ENCODE measurements at places on chromosomes 13 and 19. TPM values are rescaled to one million over a fixed set of nuclear protein-coding genes. Genes with fewer than 3 reads are reported as not detected.
A peak's percentile ranks its signal among the peaks of the same experiment; 100 is the strongest.

The ZNF135 gene
- total RNA-seq = 3.9 TPM

The NEK5 gene
- total RNA-seq = 0.23 TPM

The CD320 gene
- total RNA-seq = 20.7 TPM

The MRPL4 gene
- 70.2 TPM for total RNA-seq

The CACNG8 gene
- 0.10 TPM for total RNA-seq

The TUBB4A gene
- total RNA-seq = 0.45 TPM

The LGALS7B gene
- total RNA-seq = not detected

The MEF2B gene
- total RNA-seq = not detected

The NOVA2 gene
- 6.4 TPM for total RNA-seq

The SLC39A3 gene
- 24.1 TPM for total RNA-seq

DNA sequence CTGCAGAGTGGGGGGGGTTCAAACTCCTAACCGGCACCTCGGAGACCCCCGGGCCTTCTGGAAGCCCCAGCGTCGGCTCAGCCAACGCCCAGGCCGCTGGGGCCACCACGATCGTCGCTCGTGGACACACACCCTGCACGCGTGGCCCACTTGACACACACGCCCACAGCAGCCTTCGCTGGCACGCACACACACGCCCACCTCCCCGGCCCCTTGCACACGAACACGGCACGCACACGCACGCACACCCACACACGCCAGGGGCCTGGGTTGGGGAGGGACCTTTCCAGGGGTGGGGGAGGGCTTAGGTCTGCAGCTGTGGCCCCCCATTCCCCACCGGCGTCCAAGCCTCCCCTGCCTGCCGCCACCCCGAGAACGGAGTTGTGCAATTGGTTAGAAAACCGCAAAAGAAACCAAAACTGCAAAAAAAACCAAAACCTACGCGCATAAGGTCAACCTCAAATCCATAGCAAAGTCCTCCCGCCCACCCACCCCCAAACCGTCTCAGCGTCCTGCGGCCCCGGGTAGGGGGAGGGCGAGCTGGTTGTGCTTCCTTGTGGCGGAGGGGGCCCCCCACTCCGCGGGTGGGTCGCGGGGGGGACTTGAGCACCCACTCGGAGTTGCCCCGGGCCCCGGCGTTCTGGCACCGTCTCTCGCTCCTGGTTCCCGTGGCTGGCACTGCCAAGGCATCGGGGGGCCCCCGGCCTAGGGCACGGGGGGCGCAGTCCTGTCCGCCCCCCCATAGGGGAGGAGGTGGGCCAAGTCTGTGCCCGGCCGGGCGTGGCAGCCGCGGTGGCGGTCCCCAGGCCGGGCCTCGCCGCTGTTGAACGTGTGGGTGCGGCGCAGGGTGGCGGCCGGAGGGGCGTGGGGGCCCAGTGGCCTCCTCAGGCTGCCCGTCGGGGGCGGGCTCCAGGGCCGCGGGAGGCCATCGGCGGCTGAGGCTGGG, 3.3 kb upstream of the LRG1 start:
- H3K36me3 ChIP-seq = no peaks in the 10 kb centered on the region
- H3K27ac ChIP-seq = no peak overlapping the region
- no peak overlapping the region for H3K4me3 ChIP-seq
- no peaks in the 10 kb centered on the region for H3K4me1 ChIP-seq
- no peaks in the 10 kb centered on the region for H3K27me3 ChIP-seq

GRCh38 chr19:45462174-45462573, 5.6 kb upstream of the FOSB start:
- H3K4me1 ChIP-seq = peaks cover 6% of the 10 kb centered on the region
- no peaks in the 10 kb centered on the region for H3K27me3 ChIP-seq
- no peak overlapping the region for H3K4me3 ChIP-seq
- no peaks in the 10 kb centered on the region for H3K36me3 ChIP-seq
- H3K27ac ChIP-seq = no peak overlapping the region

- H3K27me3 ChIP-seq = no peaks in the 10 kb centered on the region
- no peak for DNase-seq
- no peak overlapping the region for H3K27ac ChIP-seq
- no peak overlapping the region for H3K4me3 ChIP-seq
Observed at GRCh38 chr13:110976785-110977184, 61.9 kb upstream of the ANKRD10 start.

DNA sequence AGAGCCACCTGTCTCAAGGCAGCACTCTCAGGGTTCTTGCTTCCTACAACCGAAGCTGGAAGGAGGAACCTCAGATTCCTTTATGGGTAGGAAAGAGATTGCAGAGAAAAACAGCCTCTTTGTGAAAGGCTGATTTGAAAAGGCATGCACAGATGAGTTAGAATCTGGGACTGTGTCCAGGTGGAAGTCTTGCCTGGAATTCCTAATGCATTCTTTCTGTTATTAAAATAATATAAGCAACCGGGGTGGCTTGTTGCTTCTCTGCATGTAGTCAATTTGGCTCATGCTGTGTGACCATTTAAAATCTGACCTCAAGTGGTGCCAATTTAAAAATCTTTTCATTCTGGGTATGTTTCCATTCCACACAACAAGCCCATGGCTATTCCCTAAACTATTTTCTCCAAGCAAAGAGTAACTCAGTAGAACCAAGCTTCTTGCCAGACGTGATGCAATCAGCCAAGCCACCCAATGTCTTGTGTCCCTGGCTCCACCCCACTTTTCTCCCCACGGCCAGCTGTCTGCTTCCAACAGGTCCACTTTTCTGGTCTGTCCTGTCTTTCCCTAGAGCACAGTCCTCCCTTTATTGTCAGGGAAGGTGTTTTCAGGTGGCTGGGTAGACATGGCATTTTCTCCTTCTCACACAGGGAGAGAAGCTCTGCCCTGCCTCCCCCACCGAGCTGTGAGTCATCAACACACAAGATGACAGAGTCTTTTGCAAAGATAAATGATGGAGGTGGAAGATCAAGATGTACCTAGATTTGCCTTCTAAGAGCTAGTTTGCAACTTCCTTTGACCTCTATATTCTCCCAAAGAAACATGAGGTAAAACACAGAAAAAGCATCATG, 394.3 kb downstream of the FOXO1 start:
- H3K4me3 ChIP-seq = no peak overlapping the region
- peaks cover 17% of the 10 kb centered on the region for H3K4me1 ChIP-seq
- H3K27ac ChIP-seq = peak overlapping the region; percentile 6
- H3K36me3 ChIP-seq = no peaks in the 10 kb centered on the region
- peak; percentile 44 for DNase-seq

GRCh38 chr13:54958781-54959180, 1930.2 kb downstream of the OLFM4 start:
- H3K27me3 ChIP-seq = no peaks in the 10 kb centered on the region

- H3K36me3 ChIP-seq = no peaks in the 10 kb centered on the region
- no peak overlapping the region for H3K27ac ChIP-seq
- no peak overlapping the region for H3K4me3 ChIP-seq
- peaks cover 7% of the 10 kb centered on the region for H3K27me3 ChIP-seq
Observed at GRCh38 chr19:2375353-2376121, 15.5 kb downstream of the TMPRSS9 start.

- no peaks in the 10 kb centered on the region for H3K4me1 ChIP-seq
- no peak for DNase-seq
- H3K36me3 ChIP-seq = peaks cover 80% of the 10 kb centered on the region
- no peak overlapping the region for H3K4me3 ChIP-seq
- H3K27ac ChIP-seq = no peak overlapping the region
Observed at GRCh38 chr19:623974-624373, 9.4 kb downstream of the POLRMT start.
